ENCODE measurements at places on chromosomes 4 and X.

GRCh38 chr4:22338796-22339195 is 177.1 kb downstream of the ADGRA3 start:
- DNase-seq = no peak

- DNase-seq = no peak
Measured at GRCh38 chr4:168220893-168221292, 97.7 kb downstream of the DDX60 start.

DNA sequence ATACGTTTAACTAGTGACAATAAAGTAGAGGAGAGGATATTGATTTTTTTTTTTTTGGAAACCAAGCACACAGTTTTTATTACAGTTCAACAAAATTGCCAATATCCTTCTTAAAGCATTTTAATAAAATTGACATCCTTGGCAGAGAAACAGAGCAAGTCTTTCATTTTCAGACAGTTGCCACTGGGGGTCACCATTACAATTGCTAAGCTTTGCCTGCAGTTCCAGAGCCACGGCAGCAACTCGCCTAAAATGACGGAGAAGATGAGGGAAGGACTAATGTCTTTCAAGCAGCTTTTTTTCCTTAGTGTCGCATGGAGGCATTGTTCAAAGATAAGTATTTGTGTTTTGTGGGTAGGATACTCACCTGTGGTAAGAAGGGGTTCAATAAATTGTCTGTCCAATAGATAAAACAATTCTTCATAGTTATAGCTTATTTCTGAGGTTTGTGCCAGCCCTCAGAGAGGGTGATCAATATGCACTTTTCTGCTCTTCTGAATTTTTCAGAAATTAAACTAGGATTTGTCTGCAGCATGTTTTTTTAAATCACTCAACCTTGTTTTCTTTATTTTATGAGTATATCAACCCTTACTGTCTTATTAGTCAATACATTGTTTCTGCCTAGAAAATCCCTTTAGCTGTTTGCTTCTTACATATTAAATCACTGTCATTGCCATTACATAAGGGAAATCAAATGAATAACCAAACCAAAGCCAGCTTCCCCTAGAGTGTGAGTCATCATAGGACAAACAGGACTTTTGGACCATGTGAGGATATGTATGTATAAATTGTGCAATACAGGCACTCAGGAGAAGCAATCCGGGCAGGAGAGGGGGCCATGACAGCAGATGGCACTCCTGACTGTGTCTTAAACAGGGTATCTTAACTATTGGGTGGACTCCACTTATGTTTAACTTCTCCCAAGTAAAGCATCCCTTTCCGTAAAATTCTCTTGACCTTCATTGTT is 508.1 kb upstream of the ARX start:
- DNase-seq = no peak

GRCh38 chrX:68307769-68308168 is 125.5 kb downstream of the OPHN1 start:
- no peak for DNase-seq

DNA sequence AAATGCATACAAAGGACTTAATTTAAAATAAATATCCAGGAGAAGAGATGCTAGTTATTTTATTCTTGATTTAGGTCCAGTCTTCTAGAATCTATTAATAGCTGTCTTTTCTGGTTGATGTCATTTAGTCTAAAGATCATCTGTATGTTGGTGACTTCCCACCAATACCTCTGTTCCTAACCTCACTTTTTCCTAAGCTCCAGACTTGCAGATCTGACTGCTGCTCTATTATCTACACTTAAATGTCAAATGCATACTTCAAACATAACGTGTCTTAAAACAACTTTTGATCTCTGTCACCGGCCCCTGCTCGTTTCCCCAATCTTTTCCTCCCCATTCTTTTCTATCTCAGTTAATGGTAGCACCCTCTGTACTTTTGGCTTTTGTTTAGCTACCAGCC is 133.3 kb downstream of the STIM2 start:
- DNase-seq = no peak

Data from CD4-positive, alpha-beta T cell treated with Interleukin-1 beta for 1 hour (primary cell).